ENCODE measurements at places on chromosomes 5 and 9. TPM values are rescaled to one million over a fixed set of nuclear protein-coding genes. Genes with fewer than 3 reads are reported as not detected.
A peak's percentile ranks its signal among the peaks of the same experiment; 100 is the strongest.

OBP2B gene
- not detected for total RNA-seq

FOXB2 gene
- not detected for total RNA-seq

ISL1 gene
- total RNA-seq, result 1.1 TPM

DNA sequence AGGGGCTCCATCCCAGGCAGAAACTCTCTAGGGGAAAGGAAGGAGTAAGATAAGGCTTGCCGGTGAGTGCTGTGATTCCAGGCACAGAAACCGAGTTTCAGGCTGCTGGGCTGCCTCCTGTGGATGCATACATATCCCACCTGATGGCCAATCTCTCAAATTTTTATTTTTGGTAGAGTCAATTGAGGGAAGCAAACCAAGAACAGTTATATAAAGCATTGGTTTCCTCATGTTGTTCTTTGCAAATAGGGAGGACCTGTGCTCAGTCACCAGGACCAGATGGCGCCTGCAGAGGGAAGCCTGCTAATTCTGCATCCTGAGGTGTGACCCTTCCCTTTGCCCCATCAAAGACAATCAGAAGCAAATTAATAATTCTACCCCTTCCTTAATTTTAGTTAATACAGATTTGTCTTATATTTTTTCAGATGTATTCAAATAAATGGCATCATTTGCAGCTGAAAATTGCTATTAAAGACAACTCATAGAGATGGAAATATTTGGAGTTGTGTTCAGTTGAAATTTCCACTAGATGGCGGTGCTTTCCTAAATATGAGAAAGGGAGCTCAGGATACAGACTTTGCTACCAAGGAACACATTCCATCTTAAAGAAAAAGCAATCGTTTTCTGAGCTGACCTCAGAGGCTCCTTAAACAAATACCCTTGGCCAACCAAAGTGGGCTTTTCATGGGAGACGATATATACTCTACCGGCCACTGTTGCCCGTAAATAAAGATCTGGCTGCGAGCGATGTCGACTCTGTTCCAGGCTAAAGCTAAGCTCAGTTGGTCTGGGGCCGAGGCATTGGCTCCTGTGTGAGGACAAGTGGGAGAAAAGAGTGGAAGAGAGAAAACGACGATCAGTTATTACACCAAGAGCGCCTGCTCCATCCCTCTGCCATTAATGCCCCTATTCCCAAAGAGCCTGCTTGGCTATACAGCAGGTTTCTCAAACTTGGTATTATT lies 225.7 kb upstream of the KLF9 start:
- no peaks in the 10 kb centered on the region for H3K27me3 ChIP-seq
- H3K4me3 ChIP-seq, result no peak overlapping the region
- no peak overlapping the region for H3K27ac ChIP-seq
- no peaks in the 10 kb centered on the region for H3K36me3 ChIP-seq

GRCh38 chr9:11194246-11194645 lies 581.4 kb upstream of the PTPRD start:
- no peak overlapping the region for H3K4me3 ChIP-seq
- H3K27ac ChIP-seq, result no peak overlapping the region
- H3K4me1 ChIP-seq, result no peaks in the 10 kb centered on the region
- no peak for DNase-seq
- H3K36me3 ChIP-seq, result no peaks in the 10 kb centered on the region
- no peaks in the 10 kb centered on the region for H3K27me3 ChIP-seq

- DNase-seq, result peak; percentile 67
- peak overlapping the region; percentile 70 for H3K27ac ChIP-seq
Measured at GRCh38 chr5:100900142-100900795, 2.8 kb downstream of the ST8SIA4 start.

DNA sequence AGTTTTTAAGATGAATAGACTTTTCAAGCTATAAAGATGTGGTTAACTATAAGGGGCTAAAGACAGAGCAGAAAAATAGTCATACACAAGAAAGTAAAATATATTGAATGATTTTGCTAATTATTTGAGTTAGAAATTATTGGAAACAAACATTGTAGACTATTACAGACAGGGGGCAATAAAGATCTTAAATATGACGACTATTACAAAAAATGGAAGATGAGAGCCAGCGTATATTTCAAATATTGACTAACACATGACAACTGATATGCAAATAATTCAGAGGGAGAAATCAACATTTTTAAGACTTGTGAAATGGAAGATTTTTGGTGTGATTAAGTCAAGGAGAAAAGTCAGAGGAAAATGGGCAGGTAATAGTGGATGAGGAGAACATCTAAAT lies 520.2 kb upstream of the NUDT12 start:
- H3K4me3 ChIP-seq, result no peak overlapping the region
- H3K27ac ChIP-seq, result no peak overlapping the region
- no peaks in the 10 kb centered on the region for H3K4me1 ChIP-seq

DNA sequence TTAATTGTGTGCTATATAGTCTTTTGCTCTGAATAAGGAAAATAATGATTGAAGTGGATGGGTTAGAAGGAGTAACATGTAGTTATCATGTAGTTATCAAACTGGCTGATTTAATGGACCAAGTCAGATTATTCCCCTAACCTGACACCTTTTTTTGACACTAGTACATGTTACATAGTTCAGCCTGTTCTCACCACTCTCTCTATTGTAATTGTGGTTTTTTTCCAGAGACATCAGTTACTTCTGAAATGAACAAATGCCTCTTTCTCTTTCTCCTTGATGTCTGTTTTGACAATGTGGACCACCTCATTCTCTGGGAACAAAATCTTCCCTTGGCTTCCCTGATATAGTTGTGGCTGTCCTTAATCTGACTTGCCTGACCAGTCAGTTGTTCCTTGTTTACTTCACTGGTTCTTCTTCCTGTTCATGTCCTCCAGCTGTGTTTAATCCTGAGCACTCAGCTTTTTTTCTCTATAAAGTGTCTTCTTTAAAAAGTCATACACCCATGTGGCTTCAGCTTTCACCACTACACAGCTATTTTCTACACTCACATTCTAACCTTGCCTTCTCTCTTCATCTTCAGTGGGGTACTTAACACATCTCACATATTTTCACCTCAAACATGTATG lies 243.4 kb downstream of the ARRDC3 start:
- peak overlapping the region; percentile 24 for H3K27ac ChIP-seq
- H3K4me3 ChIP-seq, result no peak overlapping the region
- peaks cover 9% of the 10 kb centered on the region for H3K4me1 ChIP-seq
- H3K27me3 ChIP-seq, result no peaks in the 10 kb centered on the region
- H3K36me3 ChIP-seq, result no peaks in the 10 kb centered on the region

- DNase-seq, result no peak
- no peaks in the 10 kb centered on the region for H3K4me1 ChIP-seq
- no peaks in the 10 kb centered on the region for H3K36me3 ChIP-seq
- H3K27ac ChIP-seq, result no peak overlapping the region
- H3K4me3 ChIP-seq, result no peak overlapping the region
- H3K27me3 ChIP-seq, result no peaks in the 10 kb centered on the region
Measured at GRCh38 chr9:103798620-103799019, 295.5 kb upstream of the SMC2 start.

DNA sequence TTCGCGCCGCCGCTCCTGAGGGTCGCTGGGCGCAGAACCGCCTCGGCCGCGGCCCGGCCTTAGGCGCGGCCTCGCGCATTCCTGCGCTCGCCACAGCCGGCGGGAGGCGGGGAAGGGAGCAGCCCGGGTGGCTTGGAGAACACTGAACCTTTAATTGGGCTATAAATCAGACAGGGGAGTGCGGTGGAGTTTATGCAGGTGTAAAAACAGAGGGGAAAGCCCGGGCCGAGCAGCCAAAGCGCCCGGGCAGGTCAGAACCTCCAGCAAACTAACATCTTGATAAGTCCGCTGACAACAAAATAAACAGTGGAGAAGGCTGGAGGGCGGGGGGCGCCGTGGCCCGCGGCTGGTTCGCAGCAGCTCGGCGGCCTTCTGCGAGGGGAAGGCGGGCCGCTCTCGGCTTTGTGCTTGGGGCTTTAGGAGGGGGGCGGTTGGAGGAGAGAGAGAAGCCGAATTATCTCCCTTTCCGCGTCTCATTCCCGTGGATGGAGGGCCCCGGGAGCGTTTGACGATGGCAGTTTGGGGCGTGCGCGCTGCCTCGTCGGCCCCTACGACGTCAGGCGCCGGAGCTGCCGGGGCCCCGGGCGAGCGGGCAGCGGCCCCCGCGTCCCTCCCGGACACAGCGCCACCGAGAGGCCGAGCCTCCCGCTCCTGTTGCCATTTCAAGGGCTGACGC lies 11.3 kb downstream of the FOXD1 start:
- peak overlapping the region; percentile 12 for H3K4me3 ChIP-seq
- no peak for DNase-seq
- no peaks in the 10 kb centered on the region for H3K4me1 ChIP-seq
- H3K27me3 ChIP-seq, result peaks cover 97% of the 10 kb centered on the region

ADRA1B gene
- total RNA-seq, result 0.36 TPM

DNA sequence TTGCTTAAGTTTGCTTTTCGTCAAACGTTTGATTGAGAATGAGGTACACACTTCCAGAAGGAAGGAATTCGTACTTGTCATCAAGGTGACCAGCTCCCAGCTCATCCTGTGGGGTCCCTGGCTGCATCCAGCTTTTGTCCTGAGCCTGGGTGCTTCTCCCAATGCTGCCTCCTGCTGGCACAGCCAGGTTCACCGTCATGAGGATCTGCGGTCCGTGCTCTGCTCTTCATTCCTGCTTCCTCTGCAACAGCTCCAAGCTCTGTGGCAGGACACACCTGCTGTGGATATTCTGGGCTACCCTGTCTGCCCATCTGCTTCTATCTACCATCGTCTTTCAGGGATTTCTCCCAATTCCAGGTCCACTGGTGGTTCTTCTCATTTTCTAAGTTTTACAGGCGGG lies 13.3 kb upstream of the UBE2QL1 start:
- H3K27me3 ChIP-seq, result no peaks in the 10 kb centered on the region
- no peak overlapping the region for H3K4me3 ChIP-seq
- no peak overlapping the region for H3K27ac ChIP-seq
- no peaks in the 10 kb centered on the region for H3K36me3 ChIP-seq
- DNase-seq, result no peak
- peaks cover 7% of the 10 kb centered on the region for H3K4me1 ChIP-seq

DNA sequence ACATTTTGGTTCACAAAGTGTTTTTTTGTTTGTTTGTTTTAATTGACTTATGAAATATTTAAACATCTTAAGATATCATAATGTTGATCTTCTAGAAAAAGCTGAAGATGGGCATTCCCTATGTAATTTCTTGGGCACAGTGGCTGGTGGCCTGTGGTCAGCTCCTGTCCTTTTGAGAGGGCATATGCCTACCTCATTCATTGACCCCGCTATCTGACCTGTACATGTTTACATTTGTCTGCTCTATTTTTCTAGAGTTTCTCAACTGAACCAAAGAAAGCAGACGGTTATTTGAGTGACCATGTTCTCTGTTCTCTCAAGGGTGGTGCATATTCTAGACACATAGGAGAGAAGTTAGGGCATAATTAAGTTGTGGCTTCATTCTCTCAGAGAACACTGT lies 5.3 kb downstream of the SGCD start:
- no peaks in the 10 kb centered on the region for H3K27me3 ChIP-seq
- H3K4me1 ChIP-seq, result peaks cover 4% of the 10 kb centered on the region
- no peak for DNase-seq
- H3K27ac ChIP-seq, result no peak overlapping the region

LCN12 gene
- not detected for total RNA-seq

- DNase-seq, result no peak
- no peaks in the 10 kb centered on the region for H3K27me3 ChIP-seq
- H3K4me3 ChIP-seq, result no peak overlapping the region
- no peaks in the 10 kb centered on the region for H3K4me1 ChIP-seq
- H3K36me3 ChIP-seq, result no peaks in the 10 kb centered on the region
- no peak overlapping the region for H3K27ac ChIP-seq
Measured at GRCh38 chr5:27769748-27770402, 731.5 kb upstream of the CDH9 start.

DNA sequence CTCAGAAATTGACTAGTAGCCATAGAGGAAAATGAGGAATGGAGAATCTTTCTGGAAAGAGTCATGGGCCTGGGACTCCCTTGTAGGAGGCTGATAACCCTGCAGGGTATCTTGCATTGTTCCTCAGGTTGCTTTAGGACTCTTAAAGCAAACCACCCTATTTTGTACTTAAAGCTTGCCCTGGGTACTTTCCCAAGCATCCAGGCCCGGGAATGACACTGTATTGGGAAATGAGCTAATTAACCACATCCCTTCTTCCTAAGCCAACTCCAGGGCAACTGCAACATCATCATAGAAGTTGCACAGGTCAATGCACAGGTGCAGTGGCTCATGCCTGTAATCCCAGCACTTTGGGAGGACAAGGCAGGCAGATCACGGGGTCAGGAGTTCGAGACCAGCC lies 55.9 kb downstream of the UGCG start:
- H3K36me3 ChIP-seq, result no peaks in the 10 kb centered on the region
- H3K4me1 ChIP-seq, result peaks cover 3% of the 10 kb centered on the region
- H3K4me3 ChIP-seq, result no peak overlapping the region

DNA sequence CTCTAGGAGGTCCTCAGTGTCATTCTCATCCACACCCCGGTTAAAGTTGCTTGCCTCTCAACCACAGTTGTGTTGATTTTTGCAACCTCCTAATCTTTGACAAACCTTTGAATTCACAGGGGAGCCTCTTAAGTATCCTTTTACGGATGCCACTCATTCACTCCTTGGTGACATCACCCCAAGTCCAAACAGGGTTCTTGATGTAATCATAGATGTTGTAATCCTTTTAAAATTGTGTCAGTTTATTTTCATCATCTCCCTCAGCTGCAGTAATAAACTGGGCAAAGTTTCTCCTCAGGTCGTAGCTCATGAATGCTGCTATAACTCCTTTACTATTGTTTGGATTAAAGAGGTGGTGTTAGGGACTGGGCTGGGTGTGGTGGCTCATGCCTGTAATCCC lies 637.2 kb upstream of the NUDT12 start:
- no peaks in the 10 kb centered on the region for H3K36me3 ChIP-seq
- no peak for DNase-seq
- H3K4me1 ChIP-seq, result no peaks in the 10 kb centered on the region
- H3K4me3 ChIP-seq, result no peak overlapping the region
- H3K27ac ChIP-seq, result no peak overlapping the region
- H3K27me3 ChIP-seq, result no peaks in the 10 kb centered on the region

DNA sequence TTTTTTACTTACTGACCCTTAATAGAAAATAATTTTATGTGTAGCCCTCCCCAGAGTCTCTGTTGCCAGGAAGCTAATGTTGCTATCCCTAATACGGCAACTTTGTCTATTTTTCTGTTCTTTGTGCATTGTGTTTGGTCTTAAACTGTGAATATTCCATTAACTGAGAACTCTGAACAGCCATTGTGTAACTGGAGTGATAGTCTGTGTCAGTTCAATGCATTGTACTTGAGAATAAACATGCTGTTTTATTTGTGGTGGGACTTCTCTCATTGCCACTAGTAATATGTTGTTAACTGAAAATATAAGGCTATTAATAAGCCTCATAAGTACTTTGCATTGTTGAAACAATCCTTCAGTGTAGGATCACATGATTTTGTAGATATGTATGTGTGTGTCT lies 278.3 kb upstream of the DMRT1 start:
- H3K4me3 ChIP-seq, result no peak overlapping the region
- H3K36me3 ChIP-seq, result no peaks in the 10 kb centered on the region
- DNase-seq, result no peak
- H3K4me1 ChIP-seq, result no peaks in the 10 kb centered on the region

- DNase-seq, result no peak
- H3K27me3 ChIP-seq, result no peaks in the 10 kb centered on the region
- H3K27ac ChIP-seq, result peak overlapping the region; percentile 70
- no peak overlapping the region for H3K4me3 ChIP-seq
Measured at GRCh38 chr5:138391859-138392386, 39.4 kb downstream of the KDM3B start.

GRCh38 chr5:104016646-104017045 lies 454.1 kb upstream of the NUDT12 start:
- no peak for DNase-seq
- H3K27me3 ChIP-seq, result no peaks in the 10 kb centered on the region
- H3K4me1 ChIP-seq, result no peaks in the 10 kb centered on the region
- no peak overlapping the region for H3K27ac ChIP-seq

ANKRD31 gene
- total RNA-seq, result not detected

Measured in sigmoid colon (tissue), 7 donors.